ENCODE measurements at places on chromosomes 2 and 18.

DNA sequence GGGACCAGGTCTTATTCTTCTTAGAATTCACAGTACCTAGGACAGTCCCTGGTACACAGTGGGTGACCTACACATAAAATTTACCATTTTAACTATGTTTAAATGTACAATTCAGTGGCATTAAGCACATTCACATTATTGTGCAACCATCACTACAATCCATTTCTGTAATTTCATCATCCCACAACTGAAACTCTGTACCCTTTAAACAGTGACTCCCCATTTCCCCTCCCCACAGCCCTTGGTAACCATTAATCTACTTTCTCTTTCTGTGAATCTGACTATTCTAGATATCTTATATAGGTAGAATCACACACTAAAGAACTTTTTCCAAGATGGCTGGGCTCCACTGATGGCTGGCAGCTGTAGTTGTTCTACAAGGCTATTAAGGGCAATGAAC, 41.6 kb downstream of the GFPT1 start:
- DNase-seq = no peak

DNA sequence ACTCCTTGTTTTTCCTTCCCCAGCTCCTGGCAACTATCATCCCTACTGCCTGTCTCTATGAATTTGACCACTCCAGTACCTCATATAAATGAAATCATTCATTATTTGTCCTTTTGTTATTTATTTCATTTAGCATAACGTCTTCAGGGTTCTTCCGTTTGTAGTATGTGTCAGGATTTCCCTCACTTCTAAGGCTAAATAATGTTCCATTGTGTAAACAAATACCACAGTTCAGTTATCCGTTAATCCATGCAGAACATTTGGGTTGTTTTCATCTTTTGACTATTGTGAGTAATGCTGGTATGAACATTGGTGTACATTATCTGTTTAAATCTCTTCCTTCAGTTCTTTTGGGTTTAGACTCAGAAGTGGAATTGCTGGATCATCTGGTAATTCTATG, 18.8 kb downstream of the DYNC2LI1 start:
- DNase-seq = no peak

DNA sequence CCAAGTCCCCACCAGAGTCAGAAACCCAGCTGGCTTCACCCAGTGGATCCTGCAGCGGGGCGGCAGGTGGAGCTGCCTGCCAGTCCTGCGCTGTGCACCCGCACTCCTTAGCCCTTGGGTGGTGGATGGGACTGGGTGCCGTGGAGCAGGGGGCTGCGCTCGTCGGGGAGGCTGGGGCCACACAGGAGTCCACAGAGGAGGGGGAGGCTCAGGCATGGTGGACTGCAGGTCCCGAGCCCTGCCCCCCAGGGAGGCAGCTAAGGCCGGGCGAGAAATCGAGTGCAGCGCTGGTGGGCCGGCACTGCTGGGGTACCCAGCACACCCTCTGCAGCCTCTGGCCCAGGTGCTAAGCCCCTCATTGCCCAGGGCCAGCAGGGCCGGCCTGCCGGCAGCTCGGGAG, 144.6 kb upstream of the MGAT5 start:
- no peak for DNase-seq

DNA sequence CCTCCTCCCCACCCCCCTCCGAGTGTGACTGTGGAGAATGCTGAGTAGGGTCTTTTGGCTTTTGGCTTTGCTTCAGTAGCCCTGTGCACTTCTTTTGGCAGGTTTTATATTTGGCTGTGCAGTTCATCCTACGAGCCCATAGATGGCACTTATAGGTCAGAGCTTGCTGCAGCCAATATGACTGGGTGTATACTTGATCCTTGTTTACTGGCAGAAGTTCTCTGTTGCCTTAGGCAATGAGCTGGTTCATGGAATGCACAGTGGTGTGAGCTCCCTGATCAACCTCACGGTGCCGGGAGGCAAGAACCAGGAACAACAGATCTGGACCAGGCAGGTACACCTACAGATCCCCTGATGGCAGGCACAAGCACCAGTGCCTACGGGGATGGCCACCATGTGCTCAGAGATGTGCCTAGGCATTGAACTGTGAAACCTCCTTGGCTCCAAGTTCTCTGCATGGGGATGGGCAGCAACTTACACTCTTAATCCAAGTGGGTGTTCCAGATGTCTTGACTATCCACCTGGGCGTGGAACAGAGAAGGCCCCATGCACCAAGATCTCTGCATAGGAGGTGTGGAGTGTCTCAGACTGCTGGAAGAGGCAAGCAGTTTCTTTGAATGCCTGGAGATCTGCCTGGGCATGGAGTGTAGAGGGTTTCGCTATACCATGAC, 190.4 kb downstream of the KIAA1328 start:
- peak; percentile 1 for DNase-seq

DNA sequence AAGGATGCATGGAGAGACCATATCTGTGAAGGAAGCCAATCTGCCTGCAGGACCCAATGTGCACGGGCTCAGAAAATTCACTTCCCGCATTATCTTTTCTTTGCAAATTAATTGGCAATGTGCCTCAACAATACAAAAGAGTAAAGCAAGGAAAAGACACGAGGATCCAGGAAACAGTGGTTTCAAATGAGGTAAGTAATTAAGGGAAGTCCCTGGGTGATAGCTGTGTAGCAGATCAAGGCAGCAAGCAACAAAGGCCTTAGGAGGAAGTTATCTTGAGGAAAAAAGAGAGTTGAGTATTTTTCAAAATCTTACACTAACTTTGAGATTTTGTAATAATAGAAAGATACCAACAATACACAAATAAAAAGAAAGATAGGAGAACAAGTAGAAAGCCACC, 44.3 kb upstream of the TGIF1 start:
- DNase-seq = no peak

GRCh38 chr2:186991766-186992417, 142.9 kb upstream of the ZSWIM2 start:
- no peak for DNase-seq

- DNase-seq = no peak
These were observed 122.9 kb downstream of the FAM210A start for GRCh38 chr18:13603304-13604019.

DNA sequence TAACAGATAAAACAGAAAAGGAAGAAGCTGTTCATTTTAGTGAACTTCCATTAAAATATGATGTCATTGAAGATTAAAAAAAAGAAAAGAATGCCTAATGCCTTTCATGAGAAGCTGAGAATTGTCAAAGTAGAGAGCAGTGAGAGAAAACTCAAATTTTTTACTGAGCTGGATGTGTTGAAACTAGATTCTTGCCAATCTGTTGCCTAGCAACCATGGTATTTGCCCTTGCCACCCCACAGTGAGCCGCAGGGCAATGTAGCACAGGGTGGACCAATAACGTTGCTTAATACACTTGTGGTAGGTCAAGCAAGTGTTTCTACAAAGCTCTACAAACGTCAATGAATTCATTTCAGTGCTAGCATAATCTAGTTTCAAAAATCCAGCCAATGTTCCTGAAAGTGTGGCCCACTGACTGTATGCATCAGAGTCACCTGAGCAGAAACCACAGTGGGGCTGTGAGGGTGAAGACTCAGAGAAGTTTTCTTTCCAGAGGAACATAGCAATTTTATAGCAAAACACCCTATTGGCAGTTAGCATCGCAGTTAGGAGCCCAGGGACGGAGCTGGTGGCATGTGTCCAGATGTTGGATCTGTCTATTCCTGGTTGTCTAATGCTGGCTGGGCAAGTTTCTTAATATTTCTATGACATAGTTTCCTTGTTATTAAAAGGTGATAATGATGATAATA, 132.2 kb downstream of the DOCK10 start:
- DNase-seq = peak; percentile 82

DNA sequence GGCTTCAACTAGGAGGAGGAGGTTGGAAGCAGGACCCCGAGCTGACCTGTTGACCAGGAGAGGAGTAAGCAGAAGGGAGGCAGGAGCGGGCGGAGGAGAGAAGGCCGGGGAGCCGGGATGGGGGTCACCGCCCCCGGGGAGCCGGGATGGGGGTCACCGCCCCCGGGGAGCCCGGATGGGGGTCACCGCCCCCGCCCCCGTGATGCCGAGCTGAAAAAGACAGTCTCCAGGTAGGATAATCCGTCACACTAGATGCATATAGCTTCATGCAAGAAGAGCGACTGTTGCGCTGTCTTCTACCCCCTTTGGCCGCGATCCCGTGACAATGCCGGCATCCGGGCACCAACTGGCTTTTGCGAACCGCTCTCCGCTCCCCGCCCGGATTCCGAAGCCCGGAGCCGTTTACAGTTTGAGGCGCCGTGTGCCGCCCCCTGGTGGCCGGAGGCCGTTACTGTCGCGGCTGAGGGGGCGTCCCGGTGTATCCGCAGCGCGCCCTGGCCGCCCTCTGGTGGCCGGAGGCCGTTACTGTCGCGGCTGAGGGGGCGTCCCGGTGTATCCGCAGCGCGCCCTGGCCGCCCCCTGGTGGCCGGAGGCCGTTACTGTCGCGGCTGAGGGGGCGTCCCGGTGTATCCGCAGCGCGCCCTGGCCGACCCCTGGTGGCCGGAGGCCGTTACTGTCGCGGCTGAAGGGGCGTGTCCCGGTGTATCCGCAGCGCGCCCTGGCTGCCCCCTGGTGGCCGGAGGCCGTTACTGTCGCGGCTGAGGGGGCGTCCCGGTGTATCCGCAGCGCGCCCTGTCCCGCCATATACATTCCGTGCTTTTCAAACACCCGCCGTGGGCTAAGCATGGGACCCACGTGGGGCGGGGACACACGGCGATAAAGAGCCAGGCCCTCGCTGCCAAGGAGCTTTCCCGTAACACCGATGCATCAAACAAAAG, 89.6 kb downstream of the ACTR3 start:
- no peak for DNase-seq

- DNase-seq = no peak
These were observed 206.9 kb upstream of the SPRED2 start for GRCh38 chr2:65639156-65639864.

DNA sequence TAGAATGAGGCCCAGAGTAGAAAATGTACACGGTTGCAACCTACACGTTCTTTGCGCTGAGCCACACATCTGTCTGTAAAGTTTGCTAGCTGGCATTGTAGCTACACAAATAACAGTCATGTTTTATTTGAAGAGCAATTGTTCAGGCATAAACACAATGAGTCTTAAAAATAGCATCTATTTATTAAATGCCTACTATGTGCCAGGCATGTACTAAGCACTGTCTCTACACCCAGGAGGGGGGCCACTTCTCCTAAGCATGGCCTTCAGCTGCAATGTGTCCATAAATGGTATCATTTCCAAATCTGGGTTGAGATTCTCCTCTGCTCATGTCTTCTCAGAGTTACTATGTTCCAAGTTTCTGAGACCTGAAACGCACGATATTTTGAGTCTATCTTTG, 156.1 kb upstream of the LMAN1 start:
- no peak for DNase-seq

DNA sequence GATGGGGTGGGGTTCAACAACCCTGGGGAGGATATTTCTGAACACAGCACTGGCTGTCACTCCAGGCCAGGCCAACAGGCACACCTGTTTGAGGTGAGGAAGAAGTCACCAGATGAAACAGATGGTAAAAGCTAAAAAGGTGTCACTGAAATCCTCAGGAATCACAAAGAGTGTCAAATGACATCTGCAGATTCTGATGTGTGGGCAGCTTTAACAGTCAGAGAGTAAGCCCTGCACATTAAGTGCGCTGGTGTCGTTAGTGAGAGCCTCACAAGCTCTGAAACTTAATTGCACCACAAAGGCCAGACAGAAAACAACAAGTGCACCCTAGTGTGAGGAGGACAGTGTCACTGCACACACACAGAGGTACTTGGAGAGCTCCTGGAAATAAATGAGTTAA, 13.6 kb downstream of the FLACC1 start:
- DNase-seq = no peak

- DNase-seq = no peak
These were observed 75.9 kb upstream of the COL3A1 start for GRCh38 chr2:188898261-188898660.

GRCh38 chr18:60215432-60215831, 157.1 kb downstream of the MC4R start:
- no peak for DNase-seq

DNA sequence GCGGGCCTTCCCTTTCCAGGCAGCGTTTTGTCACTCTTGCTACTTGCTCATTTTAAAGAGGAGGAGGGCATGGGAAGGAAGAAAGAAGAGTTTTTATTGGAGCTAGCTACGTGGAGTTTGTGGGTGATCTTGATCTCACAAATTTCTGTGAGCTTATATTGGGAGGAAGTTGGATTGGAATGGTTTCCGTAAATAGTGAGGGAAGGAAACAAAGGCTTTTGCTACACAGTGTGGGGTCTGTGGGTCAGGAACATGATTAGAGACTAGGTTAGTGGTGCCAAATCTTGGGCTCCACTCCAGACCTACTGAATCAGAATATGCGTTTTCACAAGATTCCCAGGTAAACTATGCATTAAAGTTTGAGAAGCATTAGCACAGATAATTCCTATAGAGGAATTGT, 8.1 kb downstream of the RALB start:
- DNase-seq = no peak

DNA sequence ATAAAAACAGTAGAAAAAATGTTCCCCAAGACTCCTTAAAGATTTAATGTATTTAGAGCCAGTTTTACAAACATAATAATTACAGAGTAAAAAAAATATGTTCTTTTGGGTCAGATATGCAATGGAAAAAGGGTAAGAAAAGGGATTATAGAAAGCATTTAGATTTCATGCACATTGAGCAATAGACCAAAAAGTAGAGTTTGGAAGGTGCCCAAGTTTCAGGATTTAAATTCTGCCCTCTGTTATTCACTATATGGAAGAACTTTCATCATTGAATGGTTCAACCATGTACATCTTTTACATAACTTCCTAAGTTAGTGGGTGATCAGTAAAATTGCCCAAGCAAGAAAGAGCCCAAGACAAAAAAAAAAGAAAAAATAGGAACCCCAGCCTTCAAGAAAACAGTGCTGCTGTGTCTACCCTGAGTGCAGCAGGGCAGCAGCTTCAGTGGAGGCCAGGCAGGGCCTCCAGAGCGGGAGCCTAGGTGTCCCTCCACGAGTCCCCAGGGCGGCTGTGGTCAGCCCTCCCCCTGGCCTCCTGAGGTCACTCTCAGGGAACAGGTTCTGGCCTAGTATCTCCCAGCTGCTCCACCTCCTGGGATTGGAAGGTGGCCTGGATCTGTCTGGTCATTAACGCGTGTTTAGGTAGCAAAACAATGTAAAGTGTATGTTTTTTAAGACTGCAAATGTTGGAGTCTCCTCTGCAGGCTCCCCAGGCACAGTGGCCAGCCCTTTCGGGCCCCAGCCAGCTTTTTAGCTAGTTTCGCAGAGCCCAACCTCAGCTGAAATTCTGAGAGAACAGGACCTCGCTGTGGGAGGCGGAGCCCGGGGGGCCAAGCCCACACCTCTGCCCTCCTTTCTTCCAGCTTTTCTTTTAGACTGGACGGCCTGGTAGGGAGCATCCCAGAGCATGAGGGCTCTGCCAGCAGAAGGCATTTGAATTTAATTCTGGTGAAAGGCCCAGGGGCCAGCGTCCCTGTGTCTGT, 77.3 kb downstream of the TEX51 start:
- DNase-seq = no peak

DNA sequence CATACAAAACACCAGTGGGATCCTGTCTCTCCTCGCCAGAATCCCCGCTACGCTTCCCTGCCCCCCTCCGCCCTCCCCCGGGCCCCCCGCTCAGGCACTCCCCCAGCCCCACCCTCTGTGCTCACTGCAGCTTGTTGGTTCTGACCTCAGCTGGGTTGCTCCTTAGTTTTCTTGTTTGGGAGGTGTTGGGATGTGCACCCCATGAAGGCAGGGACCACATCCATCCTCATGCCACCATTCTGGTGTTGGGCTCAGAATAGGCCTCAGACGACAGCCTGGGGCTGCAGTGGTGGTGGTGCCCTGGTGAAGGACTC, 4.6 kb downstream of the SNED1 start:
- no peak for DNase-seq

GRCh38 chr2:105470979-105471378, 72.1 kb upstream of the FHL2 start:
- no peak for DNase-seq
